ENCODE measurements at places on chromosomes 13 and 19.
A peak's percentile ranks its signal among the peaks of the same experiment; 100 is the strongest.

GRCh38 chr19:1523412-1524286 lies at the start of gene PLK5:
Gene PLK5, plus strand, starts transcription at chr19:1524077. Its CDS starts 2,920 bp downstream, at chr19:1526997.
- DNase-seq = no peak

DNA sequence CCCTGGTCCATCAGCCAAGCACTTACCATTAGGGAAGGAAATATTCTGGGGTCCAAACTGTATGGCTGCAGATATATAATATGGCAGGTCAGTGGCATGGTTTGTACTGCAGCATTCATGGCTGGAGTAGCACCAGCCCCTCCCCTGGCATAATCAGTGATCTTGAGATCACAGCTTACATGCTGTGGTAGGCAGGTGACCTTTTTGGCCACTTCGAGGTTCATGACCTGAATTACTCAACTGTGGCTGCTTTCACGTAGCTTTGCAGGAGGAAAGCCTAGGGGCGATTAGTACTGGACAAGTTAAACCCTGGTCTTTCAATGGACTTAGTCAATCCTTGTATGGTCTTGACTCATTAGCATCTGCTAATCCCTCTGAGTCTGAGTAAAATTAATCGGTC lies 169.8 kb downstream of the SPRY2 start:
- DNase-seq = no peak

DNA sequence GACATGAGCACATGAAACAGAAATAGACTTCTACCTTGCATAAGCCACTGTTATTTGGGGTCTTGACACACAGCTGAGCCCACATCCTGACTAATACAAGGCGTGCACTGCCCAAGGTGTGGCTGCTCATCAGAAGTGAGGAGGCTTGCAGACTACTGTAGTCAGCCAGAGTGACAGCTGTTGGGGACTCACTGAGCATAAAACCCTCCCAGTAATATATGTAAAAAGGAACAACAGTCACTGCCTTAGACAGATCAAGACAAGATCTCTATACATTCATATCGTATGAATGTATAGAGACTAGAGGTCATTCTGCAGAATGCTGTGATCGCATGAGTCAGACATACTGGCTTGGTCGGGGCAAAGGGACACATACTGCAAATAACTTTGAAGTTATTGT lies 4.1 kb upstream of the C1QTNF9B start:
- DNase-seq = no peak

GRCh38 chr19:3586127-3586626 lies 899 bp downstream of the GIPC3 start:
- DNase-seq = no peak

- DNase-seq = no peak
Measured at GRCh38 chr19:48210005-48210404, 39.5 kb downstream of the ZSWIM9 start.

- DNase-seq = no peak
Measured at GRCh38 chr19:53898636-53899341, 10.3 kb upstream of the CACNG7 start.

DNA sequence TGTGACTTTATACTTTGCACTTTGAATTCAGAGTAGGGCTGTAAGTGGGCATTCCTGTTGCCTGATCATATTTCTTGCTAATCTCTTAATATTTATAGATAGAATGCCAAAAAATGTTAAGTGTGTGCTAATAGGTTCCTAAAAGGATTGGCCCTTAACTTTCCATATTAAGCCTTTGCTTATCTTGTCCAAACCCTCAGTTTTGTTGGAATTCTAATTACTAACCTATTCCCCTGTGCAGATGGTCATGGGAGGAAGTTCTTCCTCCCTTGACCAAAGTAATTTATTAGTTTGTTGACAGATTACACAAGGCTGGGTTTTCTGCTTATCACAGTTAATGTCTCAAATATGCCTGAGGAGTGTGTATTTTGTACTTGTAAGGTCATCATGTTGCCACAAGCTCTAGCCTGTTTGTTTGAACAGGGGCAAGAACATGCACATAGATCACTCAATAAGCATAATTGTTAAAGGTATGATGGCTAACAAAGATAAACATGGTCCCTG lies 541.1 kb upstream of the SPRY2 start:
- no peak for DNase-seq

- DNase-seq = no peak
Measured at GRCh38 chr13:47100214-47100853, 203.5 kb upstream of the HTR2A start.

GRCh38 chr13:78701383-78701782 lies 42.4 kb upstream of the OBI1 start:
- DNase-seq = no peak

DNA sequence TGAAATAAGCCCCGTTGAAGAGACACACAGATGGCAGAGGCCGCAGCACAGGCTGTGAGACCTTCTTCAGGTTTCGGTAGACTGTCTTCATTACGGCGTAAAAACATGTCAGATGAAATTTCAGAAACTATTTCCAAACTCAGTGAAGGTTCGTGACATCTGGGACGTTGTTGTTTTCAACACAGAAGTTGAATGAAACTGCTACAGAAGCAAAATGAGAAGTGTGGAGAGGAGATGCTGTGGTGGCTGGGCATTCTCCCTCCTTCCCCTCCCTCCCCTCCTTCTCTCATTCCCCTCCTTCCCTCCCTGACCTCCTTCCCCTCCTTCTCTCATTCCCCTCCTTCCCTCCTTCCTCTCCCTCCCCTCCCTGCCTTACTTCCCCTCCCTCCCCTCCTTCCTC lies 113.6 kb downstream of the ATP11A start:
- no peak for DNase-seq

GRCh38 chr13:79451500-79451962 lies 29.4 kb upstream of the NDFIP2 start:
- DNase-seq = peak; percentile 84

DNA sequence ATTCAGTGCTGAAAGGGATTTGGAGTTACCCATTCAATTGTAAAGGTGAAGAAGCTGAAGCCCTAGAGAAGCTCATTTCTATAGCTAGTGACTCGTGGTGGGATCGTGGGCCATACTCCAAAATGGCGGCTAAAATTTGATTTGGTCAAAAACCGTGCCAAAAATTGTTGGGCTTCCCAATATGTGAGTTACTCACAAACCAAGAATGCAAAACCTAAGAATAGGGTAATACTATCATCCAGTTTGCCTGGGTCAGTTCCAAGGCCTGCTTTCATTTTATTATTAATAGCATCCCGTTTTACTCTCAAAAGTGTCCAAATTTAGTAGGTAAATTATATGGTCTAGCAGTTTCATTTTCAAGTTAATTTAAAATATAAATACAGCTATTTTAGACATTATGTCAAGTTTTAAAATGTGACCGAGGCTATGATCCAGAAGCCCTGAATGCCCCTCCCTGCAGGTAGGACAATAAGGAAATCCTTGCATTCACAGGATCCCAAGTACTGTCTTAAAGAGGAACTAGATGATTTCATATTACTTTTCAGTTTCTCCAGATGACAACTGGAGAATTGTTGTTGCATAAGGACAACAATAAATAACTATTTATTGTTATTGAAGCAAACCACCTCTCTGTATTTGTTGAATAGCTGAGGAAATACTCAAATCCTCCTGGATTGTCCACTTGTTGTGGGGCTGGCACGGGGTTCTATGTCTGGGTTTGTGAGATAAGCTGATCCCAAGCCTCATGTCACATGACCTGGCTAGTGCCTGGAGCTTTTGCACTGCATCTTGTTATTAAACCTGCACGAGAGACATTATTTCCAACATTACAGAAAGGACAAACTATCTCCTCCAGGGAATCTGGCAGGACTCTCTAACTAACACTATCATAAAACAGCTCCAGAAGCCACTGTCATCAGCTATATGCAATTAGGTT lies 11.6 kb upstream of the RAP2A start:
- no peak for DNase-seq

DNA sequence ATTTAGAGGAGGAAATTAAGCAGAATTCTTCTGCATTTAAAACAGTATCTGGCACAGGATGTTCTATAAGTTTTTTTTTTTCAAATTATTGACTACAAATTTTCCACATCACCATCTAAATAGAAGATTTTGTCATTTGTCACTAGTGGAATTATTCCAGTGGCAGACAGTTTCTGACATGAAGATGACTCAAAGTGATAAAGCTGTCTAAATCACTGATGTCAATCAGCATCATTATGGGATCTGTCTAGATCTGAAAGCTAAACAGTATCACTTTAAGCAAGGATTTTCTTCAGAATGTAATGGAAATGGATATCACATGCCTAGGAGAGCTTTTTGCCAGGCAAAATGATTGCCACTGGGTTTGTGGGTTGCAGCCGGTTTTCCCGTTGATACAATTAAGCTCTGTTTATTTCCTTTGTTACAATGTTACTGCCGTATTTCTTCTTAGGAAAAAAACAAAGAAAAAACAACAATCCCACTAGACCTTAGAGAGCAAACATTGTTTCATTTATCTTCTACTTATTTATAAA lies 1657.0 kb upstream of the PRR20A start:
- no peak for DNase-seq

DNA sequence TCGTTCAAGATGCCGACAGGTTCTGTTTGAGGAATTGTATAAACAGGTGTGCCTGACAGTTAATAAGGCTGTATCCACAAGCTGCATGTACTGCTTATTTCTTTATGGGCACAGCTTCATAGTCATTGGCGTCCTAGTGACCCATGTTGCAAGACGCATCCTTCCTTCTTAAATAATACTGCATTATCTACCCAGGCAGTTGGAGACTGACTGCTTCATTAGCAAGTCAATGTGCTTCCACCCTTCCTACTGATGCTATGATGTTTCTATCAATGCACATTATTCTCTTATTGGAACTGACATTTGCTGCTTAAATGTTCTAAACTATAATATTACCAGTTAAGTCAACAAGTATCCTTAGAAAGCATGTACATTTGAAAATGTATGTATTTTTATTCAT lies 950.0 kb upstream of the MIR17HG start:
- DNase-seq = no peak

- no peak for DNase-seq
Measured at GRCh38 chr19:3193256-3194105, 7.8 kb downstream of the NCLN start.

- no peak for DNase-seq
Measured at GRCh38 chr13:110353339-110353977, 46.4 kb downstream of the COL4A2 start.

DNA sequence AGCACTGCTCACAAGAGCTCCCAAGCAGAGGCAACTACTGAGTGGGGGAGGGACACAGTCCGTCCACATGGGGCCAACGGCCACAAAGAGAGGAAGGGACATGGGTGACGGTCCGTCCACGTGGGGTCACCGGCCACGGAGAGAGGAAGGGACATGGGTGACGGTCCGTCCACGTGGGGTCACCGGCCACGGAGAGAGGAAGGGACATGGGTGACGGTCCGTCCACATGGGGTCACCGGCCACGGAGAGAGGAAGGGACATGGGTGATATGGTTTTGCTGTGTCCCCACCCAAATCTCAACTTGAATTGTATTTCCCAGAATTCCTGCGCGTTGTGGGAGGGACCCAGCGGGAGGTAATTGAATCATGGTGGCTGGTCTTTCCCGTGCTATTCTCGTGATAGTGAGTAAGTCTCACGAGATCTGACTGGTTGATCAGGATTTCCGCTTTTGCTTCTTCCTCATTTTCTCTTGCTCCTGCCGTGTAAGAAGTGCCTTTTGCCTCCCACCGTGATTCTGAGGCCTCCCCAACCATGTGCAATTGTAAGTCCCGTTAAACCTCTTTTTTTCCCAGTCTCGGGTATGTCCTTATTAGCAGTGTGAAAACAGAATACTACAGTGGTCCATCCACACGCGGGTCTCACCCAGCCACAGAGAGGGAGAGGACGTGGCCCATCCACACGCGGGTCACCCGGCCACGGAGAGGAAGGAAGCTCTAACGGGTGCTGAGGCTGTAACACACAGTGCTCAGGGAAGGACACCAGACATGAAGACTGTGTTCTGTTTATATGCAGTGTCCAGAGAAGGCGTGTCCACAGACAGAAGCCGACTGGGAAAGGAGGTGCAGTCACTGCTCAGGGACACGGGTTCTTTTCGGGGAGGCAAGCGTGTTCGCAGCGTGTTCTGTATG lies 48.5 kb downstream of the GAS6 start:
- no peak for DNase-seq

DNA sequence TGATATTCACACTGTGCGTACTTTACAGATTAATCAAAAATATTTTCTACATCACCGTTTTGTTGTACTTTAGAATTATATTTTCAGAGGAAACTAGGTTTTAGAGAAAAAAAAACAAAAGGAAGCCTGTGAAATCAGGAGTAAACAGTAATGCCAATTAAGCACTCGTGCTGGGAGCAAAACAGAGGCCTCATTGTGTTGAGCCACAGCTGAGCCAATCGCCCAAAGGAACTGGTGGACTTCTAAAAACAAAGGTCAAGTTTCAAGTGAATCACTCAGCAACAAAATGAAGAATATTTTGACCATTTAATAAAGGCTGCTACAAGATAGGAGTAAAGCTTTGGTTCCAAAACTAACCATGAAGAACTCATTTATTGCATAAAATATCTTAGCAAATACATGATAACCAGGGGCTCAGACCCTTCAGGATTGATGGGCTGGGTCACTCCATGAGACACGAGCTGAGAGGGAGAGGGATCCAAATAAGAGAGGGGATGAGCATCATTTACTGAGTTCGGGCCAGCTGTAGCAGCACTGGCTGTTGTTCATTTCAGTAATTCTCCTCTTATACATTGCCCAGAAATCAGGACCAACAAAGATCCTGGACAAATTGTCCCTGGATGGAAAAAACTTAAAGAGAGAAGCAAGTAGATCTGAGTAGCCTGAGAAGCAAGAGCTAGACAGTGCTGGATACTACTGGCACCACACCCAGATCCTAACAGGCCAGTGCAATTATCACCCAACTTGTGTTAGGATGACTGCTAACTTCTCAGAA lies 8.3 kb upstream of the NALCN start:
- no peak for DNase-seq

DNA sequence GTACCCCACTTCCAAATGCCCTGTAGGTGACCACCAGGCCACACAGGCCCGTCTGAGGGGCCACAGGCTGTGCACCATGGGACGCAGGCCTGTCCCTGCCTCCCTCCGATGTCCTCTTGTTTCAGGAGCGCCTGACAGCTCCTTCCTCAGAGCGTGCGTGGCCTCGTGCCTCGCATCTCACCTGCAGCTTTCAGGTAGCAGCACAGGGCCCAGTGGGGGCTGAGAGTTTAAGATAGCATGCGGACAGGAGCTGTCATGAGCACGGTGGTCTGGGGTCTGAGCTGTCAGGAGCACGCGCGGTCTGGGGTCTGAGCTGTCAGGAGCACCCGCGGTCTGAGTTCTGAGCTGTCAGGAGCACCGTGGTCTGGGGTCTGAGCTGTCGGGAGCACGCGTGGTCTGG lies 40.1 kb downstream of the GAS6 start:
- DNase-seq = no peak

DNA sequence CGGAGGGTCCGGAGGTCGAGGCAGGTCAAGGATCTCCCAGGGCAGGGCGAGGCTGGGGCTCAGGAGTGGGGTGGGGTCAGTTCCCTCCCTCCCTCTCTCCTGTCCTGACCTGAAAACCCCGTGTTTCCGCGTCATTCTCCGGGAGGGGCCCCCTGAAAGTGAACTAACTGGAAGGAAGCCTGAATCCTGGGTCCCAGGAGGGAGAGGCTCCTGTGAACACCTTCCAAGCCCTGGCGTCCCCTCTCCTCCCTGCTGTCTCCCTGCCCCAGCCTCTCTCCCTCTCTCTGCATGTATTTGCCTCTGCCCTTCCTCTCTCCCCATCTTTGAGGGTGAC lies 741 bp upstream of the CADM4 start:
- no peak for DNase-seq
